ENCODE measurements at places on chromosomes 7 and 10.
A peak's percentile ranks its signal among the peaks of the same experiment; 100 is the strongest.

- DNase-seq = no peak
These were observed 7.4 kb downstream of the MAT1A start for GRCh38 chr10:80281784-80282765.

DNA sequence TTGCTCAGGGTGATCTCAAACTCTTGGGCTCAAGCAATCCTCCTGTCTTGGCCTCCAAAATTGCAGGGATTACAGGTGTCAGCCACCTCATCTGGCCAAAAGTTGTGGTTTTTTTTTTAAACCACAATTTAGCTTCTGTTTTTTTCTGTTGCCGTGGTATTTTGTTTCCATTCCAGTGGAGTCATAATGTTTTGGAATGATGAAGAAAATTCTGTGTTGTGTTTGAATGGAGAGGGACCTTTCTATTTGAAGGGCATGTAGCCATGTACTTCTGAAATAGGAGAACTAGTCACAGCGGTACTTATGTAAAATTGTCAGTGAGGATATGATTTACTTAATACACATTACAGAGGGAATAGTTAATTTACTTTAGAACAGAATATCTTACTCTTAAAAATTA is 201.3 kb downstream of the ARL4A start:
- peak; percentile 15 for DNase-seq

- DNase-seq = no peak
These were observed 23.6 kb downstream of the TSPAN15 start for GRCh38 chr10:69474742-69475432.

GRCh38 chr7:70380421-70381015 is 751.4 kb upstream of the GALNT17 start:
- no peak for DNase-seq

DNA sequence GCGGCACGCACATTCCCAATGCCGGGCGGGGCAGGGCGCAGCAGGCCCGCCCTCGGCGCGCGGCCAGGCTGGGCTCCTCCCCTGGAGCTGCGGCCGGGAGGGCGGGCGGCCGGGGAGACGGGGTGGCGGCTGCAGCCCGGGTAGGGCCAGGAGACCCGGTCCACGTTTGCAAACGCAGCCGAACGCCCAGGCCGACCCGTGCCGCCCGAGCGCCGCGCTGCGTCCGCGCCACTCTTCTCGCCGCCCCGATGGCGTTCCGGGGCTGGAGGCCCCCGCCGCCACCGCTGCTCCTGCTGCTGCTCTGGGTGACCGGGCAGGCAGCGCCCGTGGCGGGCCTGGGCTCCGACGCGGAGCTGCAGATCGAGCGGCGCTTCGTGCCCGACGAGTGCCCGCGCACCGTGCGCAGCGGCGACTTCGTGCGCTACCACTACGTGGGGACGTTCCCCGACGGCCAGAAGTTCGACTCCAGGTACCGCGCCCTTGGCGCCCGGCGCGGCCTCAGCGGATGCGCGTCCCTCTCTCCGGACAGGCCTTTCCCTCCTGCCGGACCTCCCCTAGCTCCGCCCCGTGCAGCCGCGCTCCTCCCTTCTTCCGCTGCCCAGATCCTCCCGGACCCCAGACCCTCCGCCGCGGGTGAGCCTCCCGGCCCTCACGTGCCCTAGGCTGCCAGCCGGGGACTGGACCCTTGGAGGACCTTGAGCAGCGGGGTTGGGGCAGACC is at the start of gene FKBP9:
Gene FKBP9 (plus strand): TSS at position 115 of the 720 bp plus-strand sequence. CDS start 134 bp downstream, at position 249.
- DNase-seq = peak; percentile 25

DNA sequence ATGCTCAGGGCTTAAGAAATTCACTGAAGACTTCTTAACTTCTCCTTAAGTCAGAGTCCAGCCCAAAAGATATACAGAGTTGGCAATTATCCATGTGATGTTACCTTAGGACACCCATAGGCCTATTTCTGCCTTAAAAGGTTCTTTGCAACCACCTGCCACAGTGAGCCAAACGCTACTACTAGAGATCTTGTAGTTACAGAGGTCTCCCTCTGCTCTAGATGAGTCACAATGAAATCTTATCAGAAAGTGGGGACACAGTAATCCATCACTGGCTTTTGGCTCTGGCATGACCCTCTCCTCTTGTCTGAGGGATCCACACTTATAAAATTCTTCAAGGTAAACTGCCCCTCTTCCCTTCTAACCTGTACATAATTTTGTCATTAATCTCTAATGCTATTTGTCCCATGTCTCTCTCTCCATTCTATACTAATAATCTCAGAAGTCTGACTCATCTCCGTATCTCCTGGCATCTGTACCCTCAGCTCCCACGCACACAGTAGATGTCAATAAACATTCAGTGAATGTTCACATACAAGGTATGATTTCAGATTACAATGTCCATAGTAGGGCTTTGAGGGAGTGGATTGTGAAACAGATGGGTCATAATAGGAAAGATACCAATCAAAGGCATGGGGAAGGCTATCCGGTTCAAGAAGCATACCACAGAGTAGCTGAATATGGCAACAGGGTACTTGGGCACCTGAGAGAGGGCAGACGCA is 112.1 kb downstream of the SGMS1 start:
- DNase-seq = peak; percentile 91

GRCh38 chr7:6221340-6222319 is 50.8 kb downstream of the CYTH3 start:
- peak; percentile 85 for DNase-seq

DNA sequence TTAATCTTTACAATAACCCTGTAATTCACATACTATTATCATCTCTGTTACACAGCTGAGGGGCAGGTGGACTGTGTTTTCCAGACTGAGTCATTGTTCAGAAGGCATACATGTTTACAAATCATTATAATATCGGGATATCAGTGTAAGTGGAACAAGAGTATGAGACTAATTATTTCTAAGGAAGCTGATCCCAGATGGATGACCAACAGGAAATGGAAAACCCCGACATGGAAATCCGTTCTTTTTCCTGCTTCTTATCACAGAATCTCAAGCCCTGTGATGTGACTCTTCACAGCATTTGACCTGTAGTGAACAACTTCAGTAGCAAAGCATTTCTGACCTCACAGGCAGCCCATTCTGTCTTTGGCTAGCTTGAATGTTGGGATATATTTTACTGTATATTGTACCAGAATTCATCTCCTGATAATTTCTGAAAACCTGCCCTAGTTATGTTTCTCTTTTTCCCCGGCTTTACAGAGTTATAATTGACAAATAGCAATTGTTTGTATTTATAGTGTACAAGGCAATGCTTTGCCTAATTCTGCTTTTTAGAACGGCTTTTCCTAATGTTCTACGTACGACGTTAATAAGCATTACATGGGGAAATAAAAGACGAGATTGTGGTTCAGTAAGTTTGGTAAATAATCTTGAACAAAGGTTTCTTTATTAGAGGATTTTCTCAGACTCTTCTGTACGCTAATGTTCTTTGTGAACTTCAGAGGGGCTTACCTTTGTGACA is 78.6 kb upstream of the SYPL1 start:
- no peak for DNase-seq

DNA sequence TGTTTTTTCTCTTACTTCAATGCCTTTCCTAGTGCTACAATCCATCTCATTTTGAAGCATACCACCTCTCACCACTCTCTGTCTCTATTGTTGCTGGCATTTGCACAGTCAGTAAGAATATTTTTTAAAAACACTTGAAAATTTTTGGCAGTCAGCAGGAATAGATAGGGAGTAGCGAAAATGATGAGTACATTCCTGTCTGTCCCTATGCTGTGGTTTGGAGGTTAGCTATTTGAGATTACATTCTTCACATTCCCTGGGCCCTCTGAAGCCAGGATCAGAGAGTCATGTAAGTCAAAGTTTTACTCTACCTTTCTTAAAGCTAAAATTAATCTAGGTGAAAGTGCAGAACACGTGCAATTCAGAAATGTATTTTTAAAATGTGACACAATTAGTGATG is 53.0 kb upstream of the MAGI2 start:
- no peak for DNase-seq

DNA sequence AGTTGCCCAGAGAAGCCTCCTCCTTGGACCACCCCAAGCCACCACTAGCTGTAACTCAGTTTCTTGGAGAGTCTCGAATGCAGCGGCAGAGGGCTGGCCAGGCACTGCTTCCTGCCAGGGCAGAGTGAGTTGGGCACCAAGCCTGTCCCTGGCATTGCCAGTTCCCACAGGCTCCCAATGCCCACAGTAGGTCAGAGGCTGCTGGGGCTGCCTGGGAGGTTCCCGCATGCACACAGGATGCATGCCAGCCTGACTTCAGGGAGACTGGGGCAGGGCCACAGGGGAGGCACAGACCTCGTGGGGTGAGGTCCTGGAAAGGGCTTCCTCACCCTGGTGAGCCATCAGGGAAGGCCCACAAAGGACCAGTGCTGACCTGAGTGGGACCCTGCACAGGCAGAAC is 152.8 kb downstream of the ZNF248 start:
- no peak for DNase-seq

- no peak for DNase-seq
These were observed 5.3 kb upstream of the LAMB1 start for GRCh38 chr7:108008240-108008639.

DNA sequence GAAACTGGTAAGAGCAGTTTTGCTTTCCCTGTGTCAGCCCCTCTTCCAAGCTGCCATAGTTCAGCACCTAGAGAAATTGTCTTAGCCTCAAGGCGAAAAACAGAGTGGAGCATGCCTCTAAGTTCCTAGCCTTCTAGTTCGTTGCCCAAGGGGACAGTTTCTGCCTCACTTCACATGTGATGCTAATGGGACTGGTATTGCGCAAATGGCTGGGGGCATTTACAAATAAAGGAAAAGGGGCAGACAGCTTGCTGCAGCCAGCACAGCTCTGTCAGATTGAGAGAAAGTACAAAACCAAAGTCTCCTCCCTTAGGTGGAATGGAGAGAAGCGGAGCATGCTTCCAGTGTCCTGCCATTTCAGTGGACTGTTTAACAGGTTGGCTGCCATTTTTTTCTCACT is 567.7 kb downstream of the ETV1 start:
- no peak for DNase-seq

GRCh38 chr10:127734753-127735152 is 2.2 kb upstream of the FOXI2 start:
- no peak for DNase-seq

DNA sequence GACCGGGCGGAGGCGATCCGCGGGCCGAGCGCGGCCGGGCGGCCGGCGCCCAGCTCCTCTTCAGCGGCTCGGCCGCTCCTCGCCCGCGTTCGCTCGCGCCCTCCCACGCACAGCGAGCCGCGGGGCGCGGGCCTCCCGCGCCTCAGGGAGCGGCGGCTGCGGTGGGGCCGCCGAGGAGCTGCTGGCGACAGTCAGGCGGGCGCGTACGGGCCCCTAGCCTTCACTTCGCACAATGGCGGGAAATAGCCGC is at the start of gene MCMBP:
Gene MCMBP (minus strand): TSS at position 234 of the 250 bp plus-strand sequence. CDS start 259 bp downstream, outside the sequence.
- DNase-seq = no peak

DNA sequence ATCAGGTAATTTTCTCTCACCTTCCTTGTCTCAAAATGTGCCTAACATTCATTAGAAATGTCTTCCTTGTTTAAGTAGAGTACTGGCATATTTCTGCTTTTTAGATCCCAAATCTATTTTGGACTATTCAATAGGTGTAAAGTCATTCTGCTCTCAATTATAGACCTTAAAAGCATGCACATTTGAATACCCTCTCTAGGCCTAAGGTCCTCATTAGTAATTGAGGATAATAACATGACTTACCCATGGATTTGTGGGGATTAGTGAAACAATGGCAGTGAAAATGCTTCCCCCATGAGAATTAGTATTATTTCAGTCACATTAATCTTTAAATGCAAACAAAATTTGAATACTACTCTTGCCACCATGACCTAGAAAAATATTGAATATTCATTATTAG is 1073.0 kb upstream of the CELF2 start:
- DNase-seq = no peak

DNA sequence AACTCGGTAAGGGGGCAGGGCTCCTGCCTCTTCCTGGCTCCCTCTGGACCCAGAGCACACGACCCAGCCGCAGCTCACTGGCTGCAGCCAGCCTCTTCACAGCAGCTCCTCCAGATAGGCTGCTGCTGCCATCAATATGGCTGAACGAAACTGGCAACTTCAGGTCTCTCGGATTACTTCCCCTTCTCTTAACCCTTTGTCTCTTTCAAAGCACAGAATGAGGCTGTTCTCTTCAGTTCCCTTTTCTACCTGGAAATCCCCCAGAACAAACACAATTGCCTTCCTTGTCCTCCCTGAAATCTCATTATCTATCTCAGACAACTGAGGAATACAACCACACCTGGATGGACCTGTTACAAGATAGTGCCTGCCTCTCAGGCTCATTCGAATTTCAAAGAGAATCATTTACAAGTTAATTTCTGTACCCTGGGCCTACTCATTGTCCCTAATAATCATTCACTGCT is 193.4 kb upstream of the MBL2 start:
- DNase-seq = no peak

- DNase-seq = peak; percentile 61
These were observed 113.6 kb upstream of the SEM1 start for GRCh38 chr7:96823274-96823673.

- DNase-seq = no peak
These were observed 3.0 kb downstream of the ADRA2A start for GRCh38 chr10:111079781-111080180.

DNA sequence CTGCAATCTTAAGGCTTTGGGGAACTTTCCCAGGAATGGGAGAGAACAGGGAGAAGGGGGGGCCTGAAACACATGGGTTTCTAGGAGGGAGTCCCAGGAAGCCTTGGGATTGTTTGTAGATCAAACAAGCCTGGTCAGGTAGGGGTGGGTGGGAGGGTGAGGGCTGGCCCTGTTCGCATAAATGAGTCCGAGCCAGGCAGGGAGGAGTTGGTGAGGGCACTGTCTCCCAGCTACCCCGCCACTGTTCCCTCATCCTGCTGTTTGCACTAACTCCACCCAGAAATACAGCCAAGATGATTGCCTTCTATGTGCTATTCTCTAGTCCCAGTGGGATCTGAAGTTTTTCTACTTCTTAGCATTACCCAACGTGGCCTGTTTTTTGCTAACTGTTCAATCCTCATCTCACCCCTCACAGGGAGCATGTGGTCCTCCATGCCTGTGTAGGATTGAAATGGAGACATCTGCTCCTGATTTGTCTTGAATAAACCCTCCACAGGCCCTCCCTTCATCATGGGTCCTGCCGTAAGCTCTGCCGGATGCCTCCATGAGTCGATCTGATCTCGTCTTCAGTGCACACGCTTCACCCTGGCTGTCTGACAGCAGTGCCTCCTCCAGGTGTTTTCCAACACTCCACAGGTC is 257.0 kb downstream of the COBL start:
- no peak for DNase-seq

DNA sequence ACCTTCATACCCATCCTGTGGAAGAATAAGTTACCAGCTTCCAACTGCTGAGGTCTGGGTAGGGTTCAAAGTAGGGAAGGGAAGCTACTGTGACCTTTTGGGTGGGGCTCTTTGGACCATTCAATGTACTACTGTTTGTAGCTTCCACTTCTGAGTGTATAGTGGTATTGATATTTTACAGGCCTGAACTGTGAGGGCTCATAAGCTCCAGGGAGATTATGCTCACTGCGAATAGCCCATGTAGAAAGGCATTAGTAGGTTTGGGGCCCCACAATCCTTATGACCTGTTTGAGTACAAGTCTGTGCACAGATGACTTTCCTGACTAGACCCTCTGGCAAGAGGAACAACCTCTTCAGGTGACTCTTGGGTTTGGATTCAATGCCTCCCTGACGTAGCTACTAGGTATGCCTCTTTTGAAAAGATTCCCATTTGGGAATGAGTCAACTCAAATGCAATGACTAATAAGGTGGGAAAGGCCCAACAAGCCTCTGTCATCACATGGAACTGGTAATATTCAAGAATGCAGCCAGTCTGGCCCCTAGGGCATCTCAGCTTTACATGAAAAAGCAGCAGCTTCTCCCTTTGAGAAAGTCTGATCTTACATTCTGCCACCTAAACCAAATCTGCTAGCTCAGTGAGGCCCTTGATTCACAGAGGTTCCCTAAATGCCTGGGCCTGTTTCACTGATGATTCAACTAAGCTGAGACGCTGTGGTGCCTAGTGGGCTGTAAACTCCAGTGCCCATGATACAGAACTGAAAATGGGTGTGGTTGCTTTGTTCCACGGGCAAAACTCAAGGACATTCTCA is 79.8 kb downstream of the ABI1 start:
- DNase-seq = peak; percentile 44

All from activated CD4-positive, alpha-beta T cell treated with anti-CD3 and anti-CD28 coated beads, Interleukin-10, Interleukin-2, amounts not matched to agents 100 ng/mL and 50 ng/mL, durations not matched to agents 16 hours and 8 hours (primary cell).